Sciatic nerve (tissue), 2 donors: ENCODE measurements at places on chromosomes 4 and X. TPM values are rescaled to one million over a fixed set of nuclear protein-coding genes. Genes with fewer than 3 reads are reported as not detected.
A peak's percentile ranks its signal among the peaks of the same experiment; 100 is the strongest.

The MAGEB10 gene
- total RNA-seq = not detected

The ZNF157 gene
- total RNA-seq = 0.71 TPM

The FAM193A gene
- total RNA-seq = 47.3 TPM

- no peak for DNase-seq
Measured at GRCh38 chr4:9996319-9997110, 24.8 kb downstream of the SLC2A9 start.

GRCh38 chrX:115978068-115978467, 192.5 kb upstream of the AGTR2 start:
- DNase-seq = no peak

The HOPX gene
- 1.5 TPM for total RNA-seq

The TMPRSS11F gene
- not detected for total RNA-seq

- no peak for DNase-seq
Measured at GRCh38 chr4:139042981-139043460, 27.4 kb downstream of the NOCT start.

- DNase-seq = no peak
Measured at GRCh38 chrX:14864631-14865030, 8.2 kb downstream of the FANCB start.

The RASGEF1B gene
- total RNA-seq = 27.0 TPM

The F8A1 gene
- total RNA-seq = 24.1 TPM

The CABS1 gene
- not detected for total RNA-seq

The ADH5 gene
- 126 TPM for total RNA-seq

GRCh38 chr4:48483777-48484493, 792 bp downstream of the SLC10A4 start:
- no peak for DNase-seq

GRCh38 chr4:119659576-119659975, 31.0 kb upstream of the PDE5A start:
- DNase-seq = no peak

- DNase-seq = no peak
Measured at GRCh38 chrX:117508021-117508420, 608.6 kb downstream of the KLHL13 start.

GRCh38 chr4:26235500-26235899, 85.3 kb upstream of the RBPJ start:
- DNase-seq = peak; percentile 67

The KCNIP4 gene
- total RNA-seq = not detected

- no peak for DNase-seq
Measured at GRCh38 chr4:3788366-3788660, 22.1 kb downstream of the ADRA2C start.

- DNase-seq = no peak
Measured at GRCh38 chr4:135123632-135124031, 922.0 kb upstream of the PABPC4L start.

The SSX4B gene
- not detected for total RNA-seq

GRCh38 chrX:46710425-46710824, 48.5 kb downstream of the SLC9A7 start:
- DNase-seq = no peak

- no peak for DNase-seq
Measured at GRCh38 chr4:151484396-151485102, 75.6 kb downstream of the FHIP1A start.

DNA sequence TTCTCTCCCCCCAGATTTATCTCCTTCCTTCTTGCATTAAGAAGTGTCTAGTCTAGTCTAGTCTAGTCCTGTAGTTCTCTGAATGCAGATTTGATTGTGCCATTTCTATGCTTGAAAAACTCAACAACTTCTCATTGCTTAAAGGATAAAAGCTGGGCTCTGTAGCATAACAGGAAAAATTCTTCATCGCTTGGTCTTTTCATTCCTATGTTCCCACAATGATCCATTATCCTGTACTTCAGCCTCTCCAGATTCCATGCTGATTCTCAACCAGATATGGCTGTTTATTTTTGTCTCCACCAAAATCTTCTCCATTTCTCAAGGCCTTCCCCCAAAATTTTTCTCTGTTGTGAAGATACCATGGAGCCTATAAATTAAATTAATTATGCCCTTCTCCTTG, 102.9 kb upstream of the STIM2 start:
- no peak for DNase-seq

DNA sequence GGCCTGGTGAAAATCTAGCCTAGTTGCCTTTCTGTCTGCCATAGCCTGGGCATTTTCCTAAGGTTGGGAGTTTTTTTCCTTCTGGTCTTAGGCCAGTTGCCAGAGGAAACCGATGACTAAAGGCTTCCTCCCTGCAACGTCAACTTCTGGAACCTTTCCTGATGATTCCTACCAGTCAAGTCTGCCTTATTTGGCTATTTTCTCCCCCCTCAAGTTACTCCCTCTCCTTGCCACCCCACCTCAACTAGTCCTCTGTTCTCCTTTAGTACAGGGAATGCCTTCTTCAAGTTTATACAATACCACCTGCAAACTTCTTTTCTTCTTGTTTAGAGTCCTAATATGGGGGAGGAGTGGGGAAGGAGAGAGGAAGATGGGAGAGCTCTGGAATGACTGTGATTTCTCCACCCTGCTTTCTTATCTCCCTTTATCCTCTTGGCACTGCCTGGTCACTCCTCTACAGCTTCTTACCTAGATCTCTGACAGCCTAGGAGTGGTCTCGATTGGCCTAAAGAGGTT, 10.6 kb downstream of the MSN start:
- DNase-seq = no peak

GRCh38 chrX:37860721-37861120, 13.3 kb upstream of the DYNLT3 start:
- no peak for DNase-seq

The AADAT gene
- 13.5 TPM for total RNA-seq

GRCh38 chrX:29297171-29297800, 710.0 kb downstream of the IL1RAPL1 start:
- no peak for DNase-seq

The ASB9 gene
- total RNA-seq = 1.2 TPM

The SHROOM2 gene
- 6.2 TPM for total RNA-seq

The IQCM gene
- not detected for total RNA-seq

The ENPP6 gene
- total RNA-seq = 24.6 TPM

The STPG2 gene
- total RNA-seq = 1.5 TPM

- no peak for DNase-seq
Measured at GRCh38 chr4:183987987-183988392, 82.9 kb downstream of the STOX2 start.

The SOD3 gene
- 178 TPM for total RNA-seq

DNA sequence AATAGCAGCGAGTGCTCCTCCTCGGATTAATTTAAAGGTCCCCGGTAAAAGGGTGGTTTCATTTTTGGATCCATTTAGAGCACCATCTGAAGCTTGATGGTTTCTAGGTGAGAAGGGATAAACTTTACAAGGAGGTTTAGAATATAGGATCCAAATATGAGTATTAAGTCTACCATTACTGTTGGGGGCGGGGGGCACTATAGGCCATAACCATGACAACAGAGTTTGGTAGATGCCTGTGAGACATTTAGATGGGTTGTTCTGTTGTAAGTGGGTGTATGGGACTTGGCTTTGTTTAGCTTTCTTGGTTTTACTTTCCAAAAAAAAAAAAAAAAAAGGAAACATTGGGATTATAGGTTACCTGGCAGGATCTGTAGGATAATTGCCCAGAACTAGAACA, 92.7 kb downstream of the TENT5D start:
- DNase-seq = no peak

DNA sequence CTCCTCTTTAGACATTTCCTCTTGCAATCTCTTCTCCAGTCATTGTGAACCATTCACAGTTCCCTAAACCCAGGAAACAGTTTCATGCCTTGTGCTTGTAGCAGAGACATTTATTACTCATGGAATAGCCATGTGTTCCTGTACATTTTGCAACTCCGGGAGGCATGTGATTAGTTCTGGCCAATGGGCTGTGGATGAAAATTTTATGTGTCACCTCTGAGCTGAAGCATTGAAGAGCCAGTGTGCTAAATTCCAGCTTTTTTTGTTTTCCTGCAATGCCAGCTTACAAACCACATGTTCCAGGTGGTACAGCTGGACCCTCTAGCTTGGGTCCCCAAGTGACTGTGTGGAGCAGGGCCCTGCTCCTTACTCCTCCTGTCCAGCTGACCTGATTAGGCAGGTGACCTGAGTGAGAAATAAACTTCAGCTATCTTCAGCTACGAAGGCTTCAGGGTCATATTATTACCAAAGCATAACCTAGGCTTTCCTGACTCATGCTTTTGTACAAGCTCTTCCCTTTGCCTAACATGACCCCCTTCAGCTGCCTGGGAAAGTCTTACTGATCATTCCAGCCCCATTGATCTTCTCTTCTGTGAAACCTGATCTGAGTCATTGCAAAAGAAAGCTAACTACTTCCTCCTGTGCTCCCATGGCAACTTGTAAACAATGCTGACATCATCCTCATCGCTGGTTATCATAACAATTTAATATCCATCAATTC, 200.4 kb downstream of the PTTG2 start:
- DNase-seq = no peak

The RPL34 gene
- 980 TPM for total RNA-seq

DNA sequence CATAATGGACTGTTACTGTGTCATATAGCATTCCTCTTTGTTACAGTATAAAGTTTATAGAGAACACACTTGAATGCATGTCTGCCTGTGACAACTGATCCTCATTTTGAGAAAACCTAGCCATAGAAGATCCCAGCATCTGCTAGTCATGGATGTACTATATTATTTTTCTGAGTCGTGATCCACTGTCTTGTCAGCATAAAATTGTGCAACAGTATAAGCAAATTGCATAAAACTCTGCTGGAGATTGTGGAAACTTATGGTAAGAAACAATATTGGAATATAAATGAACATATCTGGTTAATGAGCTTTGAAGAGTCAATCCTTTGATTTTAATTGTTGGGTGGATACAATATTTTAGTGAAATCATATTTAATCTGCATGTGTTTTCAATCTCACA, 3.6 kb downstream of the NEIL3 start:
- DNase-seq = no peak

The DGKK gene
- not detected for total RNA-seq

DNA sequence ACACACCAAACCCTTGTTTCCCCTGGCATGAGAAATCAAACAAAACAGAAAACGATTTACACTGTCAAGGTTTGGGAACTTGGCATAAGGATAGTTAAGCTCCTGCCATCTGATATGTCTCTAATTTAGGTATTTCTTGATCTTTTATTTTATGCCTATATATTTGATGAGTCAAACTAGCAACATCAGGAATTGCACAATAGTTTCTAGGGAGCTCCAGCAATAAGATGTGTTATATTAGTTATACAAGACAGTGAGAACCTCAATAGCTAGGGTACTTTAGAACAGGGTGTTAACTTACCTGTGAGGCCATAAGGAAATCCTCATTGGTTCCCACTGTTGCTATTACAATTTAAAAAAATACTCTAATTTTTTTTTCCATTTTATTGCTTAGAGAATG, 474.2 kb downstream of the GBA3 start:
- no peak for DNase-seq

DNA sequence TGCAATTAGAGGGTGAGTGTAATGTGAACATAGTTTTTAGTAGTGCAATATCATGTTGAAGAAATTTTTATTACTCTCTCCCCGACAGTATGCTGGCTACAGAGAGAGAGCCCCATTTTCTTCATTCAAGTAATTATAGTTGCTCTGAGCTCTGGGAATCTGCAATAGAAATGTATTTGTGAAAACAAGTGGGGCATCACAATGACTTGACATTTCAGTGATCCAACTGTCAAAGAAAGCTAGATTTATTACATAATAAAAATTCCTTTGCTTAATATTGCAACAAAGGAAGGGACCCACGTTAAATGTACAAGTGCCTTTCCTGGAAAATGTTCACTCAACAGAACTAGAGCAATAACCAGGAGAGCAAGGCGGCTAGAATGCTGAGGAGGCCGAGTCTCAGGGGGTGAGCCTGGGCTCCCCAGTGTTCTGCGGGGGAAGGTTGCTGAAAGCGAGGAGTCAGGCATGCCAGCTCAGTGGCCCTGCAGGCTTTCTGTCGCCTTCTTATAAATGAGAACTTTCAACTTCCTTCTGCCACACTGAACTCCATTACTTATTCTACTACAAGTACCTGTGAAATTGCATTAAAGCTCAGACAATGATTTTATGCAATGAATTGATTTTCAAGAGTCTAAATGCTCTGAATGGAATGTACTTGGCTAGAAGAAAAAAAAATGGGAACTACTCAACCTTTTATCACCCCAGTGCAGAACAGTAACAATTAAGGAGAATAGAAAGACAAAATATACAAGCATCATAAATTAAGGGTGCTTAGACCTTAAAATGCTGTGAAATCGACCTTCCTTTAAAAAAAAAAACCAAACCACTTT, 476.4 kb downstream of the AFF2 start:
- no peak for DNase-seq

The NDP gene
- total RNA-seq = 4.1 TPM

- DNase-seq = no peak
Measured at GRCh38 chr4:120277391-120277790, 210.7 kb upstream of the MAD2L1 start.
